ENCODE measurements at places on chromosomes 13 and 19.

- no peak for DNase-seq
Observed at GRCh38 chr13:104021806-104022397, 955.7 kb upstream of the SLC10A2 start.

DNA sequence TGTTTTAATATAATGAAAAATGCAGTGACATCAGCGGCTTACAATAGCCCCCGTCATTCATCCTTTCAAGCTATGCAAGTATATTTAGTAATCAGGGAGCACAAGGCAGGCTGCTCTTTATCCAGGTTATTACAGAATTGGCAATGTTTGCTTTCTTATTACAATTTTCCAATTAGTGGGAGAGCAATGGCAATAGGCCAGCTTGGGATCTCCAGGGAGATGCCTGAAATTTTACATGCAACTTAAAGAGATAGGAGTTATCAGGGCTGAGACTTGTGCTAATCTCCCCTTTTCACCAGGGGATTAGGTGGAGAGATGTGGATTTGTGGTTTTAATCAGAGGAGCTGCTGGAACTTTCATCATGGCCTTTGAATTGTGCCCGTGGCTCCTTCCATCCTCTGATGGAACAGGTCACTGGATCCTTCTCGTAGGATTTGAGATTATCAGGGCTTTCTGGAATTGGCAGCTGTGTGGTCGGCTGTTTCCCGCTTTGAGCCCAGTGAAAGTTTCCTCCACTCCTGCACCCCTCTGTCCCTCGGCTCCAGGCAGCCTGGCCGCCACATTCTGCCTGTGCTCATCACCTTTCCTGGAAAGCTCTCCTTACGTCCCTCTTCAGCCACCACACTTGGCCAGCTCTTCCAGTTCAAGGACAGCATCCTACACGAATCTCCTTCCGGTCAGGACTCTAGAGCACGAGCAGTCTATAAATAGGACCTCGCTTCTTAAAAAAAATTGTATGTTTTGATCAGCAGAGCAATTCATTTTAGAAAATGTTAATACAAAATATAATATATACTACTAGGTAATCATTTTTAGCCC, 47.0 kb downstream of the CBY2 start:
- no peak for DNase-seq

DNA sequence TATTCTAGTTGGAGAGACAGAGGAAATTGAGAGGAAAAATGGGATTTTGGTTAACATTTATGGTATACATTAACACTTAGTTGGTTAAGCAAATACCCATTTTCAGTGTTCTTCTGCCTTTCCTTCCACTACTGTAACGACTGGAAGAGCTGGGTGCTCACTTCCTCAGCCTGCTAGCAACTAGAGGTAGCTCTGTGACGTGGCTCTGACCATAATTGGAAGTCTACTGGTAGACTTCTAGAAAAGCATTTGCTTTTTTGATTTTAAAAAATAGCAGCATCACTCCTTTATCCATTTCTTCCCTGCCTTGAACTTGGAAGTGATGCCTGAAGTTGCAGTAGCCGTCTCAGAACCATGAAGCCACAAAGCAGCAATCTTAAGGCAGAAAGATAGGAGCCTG, 15.9 kb downstream of the NHLRC3 start:
- DNase-seq: no peak

DNA sequence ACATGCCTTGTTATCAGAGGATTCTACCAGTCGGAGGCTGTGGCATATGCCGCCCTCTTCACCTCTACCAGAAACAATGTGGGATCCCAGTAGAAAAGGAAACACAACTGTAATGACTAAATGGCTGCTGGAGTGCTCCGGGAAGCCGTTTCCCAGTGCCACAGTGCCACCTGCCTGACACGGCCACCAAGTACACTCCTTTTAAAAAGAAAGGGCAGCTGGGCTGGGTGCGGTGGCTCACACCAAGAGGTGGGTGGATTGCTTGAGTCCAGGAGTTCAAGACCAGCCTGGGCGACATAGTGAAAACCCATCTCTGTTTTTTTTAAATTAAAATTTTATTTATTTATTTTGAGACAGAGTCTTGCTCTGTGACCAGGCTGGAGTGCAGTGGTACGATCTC, 67.3 kb downstream of the TRPM4 start:
- DNase-seq: peak; percentile 70

DNA sequence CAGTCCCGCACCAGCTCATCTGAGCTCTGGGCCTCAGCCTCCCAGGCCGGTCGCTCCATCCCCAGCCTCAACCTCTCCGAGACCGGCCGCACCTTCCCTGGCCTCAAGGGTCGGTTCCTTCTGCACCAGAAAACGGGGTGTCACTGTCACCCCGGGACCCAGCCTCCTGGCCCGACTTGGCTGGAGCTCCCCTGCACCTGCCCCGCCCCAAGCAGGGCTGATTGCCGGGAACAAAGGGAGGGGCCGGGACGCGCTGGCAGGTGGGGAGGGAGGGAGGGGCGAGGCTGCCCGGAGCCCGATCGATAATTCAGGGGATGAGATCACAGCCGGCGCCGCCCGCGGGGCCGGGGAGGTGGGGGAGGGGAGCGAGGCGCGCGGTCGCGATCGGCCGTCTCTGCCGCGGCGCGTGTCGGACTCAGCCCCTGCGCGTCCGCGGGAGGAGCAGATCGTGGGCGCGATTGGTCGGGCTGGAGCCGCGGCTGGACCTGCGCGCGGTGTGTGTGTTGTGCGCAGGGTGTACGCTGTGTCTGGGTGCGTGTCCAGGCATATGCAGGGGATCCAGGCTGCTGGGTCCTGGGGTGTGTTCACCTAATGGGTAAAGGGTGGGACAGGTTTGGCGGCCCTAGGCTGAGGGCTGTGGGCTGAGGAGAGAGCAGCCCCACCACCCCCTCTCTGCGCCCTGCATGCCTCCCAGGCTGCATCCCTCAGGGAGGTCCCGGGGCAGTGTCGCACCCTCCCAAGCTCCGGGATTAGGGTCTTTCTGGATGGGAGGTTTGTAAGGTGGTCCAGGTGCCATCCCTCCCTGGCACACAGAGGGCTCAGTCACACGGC, 1.1 kb upstream of the SHC2 start:
- peak; percentile 79 for DNase-seq

DNA sequence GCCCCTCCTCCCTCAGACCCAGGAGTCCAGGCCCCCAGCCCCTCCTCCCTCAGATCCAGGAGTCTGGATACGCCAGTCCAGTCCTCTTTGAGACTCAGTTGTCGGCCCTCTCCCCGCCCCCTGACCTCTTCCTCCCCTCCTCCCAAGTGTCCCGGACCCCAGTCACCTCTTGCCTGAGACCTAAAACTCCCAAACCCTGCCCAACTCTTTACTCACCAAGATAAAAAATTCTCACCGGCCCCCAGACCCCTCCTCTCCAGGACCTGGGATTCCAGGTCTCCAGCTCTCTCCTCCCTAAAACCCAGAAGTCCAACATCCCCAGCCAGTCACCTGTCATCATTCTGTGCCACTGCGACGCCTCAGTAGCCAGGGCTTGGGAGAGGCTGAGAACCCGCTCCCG, 1.4 kb upstream of the HSD17B14 start:
- no peak for DNase-seq

DNA sequence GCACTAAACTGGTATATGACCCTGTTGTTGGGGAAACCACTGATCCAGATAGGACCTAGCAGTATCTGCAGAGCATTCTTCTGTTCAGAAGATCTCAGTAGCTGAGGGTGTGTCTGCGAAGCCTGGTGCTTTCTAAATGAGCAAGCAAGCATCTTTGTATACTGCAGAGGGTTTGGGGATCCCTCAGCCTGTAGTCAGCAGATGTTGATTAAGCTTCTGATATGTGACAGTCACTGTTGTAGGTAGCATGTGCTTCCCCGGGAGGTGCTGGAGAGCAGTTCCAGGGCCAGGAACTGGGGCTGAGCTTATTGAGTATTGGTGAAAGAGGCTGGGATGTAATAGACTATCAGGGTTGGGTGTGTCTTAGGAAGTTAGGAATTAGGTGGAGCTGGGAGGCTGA, 1.5 kb downstream of the SCAF1 start:
- DNase-seq: no peak

- no peak for DNase-seq
Observed at GRCh38 chr13:78598966-78599644, 4.2 kb downstream of the POU4F1 start.

DNA sequence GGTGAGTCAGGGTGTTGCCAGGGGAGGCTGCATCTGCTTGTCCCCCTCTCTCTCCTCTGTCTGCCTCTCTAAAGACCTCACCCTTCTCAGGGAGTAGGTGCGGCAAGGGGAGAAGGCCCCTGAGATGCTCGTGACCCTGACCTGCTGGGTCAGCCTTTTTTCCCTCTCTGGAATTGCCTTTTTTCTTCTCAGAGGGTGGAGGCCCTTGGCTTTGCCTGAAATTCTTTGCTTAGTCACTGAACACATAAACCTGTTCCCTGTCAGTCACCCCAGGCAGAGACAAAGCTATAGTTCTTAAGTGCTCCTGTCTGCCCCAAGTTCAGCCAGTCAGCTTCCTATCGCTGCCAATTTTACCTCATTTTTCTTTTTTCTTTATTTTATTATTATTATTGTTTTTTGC, 35.2 kb upstream of the PEG3 start:
- DNase-seq: no peak

DNA sequence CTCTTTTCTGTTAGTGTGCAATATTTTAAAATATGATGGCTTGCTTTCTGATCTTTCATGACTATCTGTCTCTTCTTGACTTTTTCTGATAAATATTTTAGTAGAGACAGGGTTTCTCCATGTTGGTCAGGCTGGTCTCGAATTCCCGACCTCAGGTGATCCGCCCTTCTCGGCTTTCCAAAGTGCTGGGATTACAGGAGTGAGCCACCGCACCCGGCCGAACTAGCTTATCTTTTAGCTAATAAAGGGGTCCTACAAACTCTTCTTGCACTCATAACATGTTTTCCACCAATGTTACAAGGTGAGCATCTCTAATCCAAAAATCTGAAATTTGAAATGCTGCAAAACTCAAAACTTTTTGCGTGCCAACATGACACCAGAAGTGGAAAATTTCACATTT, 535.2 kb upstream of the PCDH20 start:
- no peak for DNase-seq

DNA sequence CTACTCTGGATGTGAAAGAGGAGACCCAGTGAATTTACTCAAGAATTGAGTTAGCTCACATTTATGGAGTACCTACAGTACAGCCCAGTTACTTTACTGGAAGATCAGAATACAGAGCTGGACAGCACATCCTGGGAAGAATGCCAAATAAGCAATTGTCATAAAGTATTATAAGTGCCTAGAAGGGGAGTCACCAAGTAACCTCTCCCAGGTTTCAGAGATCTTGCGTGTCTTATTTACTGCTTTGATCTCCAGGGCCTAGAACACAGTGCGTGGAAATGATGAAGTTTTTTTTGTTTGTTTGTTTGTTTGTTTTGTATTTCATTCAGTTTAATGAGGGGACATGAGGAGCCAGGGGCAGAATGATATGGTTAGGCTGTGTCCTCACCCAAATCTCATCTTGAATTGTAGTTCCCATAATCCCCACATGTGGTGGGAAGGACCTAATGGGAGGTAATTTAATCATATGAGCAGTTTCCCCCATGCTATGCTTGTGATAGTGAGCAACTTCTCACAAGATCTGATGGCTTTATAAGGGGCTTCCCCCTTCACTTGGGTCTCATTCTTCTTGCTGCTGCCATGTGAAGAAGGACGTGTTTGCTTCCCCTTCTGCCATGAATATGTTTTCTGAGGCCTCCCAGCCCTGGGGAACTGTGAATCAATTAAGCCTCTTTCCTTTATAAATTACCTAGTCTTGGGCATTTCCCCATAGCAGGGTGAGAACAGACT, 5.2 kb downstream of the GARRE1 start:
- DNase-seq: no peak

DNA sequence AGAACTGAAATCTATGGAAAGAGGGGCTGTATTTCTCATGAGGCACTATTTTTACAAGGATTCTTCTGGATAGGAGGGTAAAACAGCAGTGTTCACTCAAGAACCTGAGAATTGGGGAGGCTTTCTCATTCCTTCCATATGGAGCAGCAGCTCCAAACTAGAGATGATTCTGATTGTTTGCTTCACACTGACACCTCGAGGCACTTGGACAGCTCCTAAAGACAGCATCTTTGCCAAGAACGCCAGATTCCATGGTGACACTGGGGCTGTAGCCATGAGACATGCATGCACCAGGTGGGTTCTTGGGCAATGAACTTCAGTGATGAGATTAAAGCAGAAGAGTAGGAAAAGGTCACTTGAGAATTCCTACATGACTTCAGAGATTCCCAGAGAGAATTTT, 361.5 kb upstream of the HTR2A start:
- no peak for DNase-seq

DNA sequence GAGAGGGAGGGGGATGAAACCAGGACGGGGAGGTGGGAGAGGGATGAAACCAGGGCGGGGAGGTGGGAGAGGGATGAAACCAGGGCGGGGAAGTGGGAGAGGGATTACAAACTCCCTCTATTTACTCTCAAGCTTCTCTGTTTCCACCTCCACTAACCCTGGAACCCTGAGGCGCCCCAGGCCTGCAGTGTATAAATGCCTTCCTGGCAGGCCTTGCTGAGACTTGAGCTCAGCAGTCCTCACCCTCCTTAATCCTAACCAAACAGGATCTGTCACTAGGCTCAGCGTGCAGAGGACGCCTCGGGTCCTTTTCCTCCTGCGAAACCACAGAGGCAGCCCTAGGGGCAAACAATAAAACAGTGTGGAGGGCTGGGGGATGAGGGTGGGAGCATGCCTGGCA, 32.1 kb upstream of the OR1M1 start:
- no peak for DNase-seq

- no peak for DNase-seq
Observed at GRCh38 chr19:49417088-49417487, 6.2 kb downstream of the PTH2 start.
